ENCODE measurements at places on chromosomes 5 and 9. TPM values are rescaled to one million over a fixed set of nuclear protein-coding genes. Genes with fewer than 3 reads are reported as not detected.

DNA sequence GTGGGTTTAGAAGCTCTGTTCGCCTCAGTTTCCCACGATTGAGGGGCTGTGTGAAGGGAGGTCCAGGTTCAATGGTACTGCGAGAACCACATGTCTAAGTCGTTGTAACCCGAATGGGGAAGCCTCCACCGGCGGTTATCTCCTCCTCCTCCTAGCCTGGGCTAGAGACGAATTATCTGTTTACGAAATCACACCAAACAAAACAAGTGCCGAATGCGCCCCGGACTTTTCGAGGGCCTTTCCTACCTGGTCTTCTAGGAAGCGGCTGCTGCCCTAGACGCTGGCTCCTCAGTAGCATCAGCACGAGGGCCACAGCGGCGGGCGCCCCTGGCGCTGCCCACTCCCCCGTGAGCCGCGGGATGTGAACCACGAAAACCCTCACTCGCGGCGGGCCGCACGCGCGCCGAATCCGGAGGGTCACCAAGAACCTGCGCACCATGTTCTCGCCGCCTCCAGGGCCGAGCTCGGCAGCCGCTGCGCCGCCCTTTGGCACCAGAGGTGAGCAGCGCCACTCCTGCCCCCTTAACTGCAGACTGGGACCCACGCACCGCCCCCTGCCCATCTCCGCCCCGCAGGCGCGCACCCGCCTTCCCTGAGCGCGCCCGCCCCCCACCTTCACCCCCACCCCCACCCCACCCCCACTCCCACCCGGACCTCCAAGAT lies at the start of gene CDKN2A:
Gene CDKN2A (minus strand): TSS at position 500 of the 663 bp plus-strand sequence.
- peak within 1 kb of the TSS; percentile 91 for H3K4me3 ChIP-seq
- H3K27ac ChIP-seq, result peak within 1 kb of the TSS; percentile 85
- peaks cover 25% of the 10 kb centered on the region for H3K4me1 ChIP-seq
- H3K36me3 ChIP-seq, result no peaks in the 10 kb centered on the region

GRCh38 chr5:37428044-37428443 lies 48.9 kb downstream of the WDR70 start:
- no peaks in the 10 kb centered on the region for H3K27me3 ChIP-seq
- H3K36me3 ChIP-seq, result no peaks in the 10 kb centered on the region
- H3K27ac ChIP-seq, result no peak overlapping the region
- H3K4me1 ChIP-seq, result 0 out of 2 replicates have a peak, but pooled peaks cover 2% of the 10 kb centered on the region
- no peak overlapping the region for H3K4me3 ChIP-seq

GRCh38 chr9:94937214-94937903 lies 210.9 kb downstream of the AOPEP start:
- H3K27me3 ChIP-seq, result no peaks in the 10 kb centered on the region
- DNase-seq, result peak; percentile 90
- peak overlapping the region; percentile 70 for H3K27ac ChIP-seq
- no peak overlapping the region for H3K4me3 ChIP-seq
- H3K4me1 ChIP-seq, result peaks cover 40% of the 10 kb centered on the region
- H3K36me3 ChIP-seq, result no peaks in the 10 kb centered on the region

- H3K27ac ChIP-seq, result no peak overlapping the region
- H3K36me3 ChIP-seq, result no peaks in the 10 kb centered on the region
- no peak overlapping the region for H3K4me3 ChIP-seq
- no peak for DNase-seq
Measured at GRCh38 chr9:90307891-90308290, 334.7 kb downstream of the DIRAS2 start.

PCDH12 gene
- total RNA-seq, result 0.13 TPM

- H3K36me3 ChIP-seq, result no peaks in the 10 kb centered on the region
- DNase-seq, result no peak
- H3K4me3 ChIP-seq, result no peak overlapping the region
- no peaks in the 10 kb centered on the region for H3K27me3 ChIP-seq
- H3K27ac ChIP-seq, result no peak overlapping the region
Measured at GRCh38 chr9:90975781-90976538, 174.3 kb downstream of the SYK start.

DNA sequence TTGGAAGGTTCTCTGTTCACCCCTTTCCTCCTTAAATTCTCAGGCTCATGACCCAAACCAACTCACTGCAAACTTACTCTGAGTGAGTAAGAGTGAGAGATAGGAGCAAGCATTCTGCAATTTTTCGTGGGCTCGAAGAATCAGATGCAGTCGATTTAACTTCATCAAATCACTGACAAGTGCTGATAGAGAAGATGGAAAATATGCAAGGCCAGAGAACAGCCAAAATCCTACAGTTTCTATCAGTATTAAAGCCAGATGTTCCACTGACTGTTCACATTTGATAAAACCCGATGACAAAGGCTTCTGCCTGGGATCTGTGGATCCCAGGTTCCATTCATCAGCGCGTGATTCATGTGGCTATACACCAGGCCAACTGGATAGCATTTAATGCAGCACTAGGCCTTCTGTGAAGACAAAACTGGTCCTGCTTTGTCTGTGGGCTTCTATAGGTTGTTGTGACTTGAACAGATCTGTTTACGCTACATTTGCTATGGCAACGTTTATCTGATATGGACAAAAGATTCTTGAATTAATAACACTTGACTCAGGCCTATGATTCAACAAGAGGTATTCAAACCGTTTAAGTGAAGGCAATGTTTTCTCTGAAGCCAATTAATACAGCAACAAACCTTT lies 251.2 kb downstream of the NFIB start:
- peaks cover 10% of the 10 kb centered on the region for H3K4me1 ChIP-seq
- H3K27me3 ChIP-seq, result no peaks in the 10 kb centered on the region
- peak; percentile 73 for DNase-seq

RAD23B gene
- 124 TPM for total RNA-seq

PDLIM7 gene
- 357 TPM for total RNA-seq

QRFP gene
- not detected for total RNA-seq

DNA sequence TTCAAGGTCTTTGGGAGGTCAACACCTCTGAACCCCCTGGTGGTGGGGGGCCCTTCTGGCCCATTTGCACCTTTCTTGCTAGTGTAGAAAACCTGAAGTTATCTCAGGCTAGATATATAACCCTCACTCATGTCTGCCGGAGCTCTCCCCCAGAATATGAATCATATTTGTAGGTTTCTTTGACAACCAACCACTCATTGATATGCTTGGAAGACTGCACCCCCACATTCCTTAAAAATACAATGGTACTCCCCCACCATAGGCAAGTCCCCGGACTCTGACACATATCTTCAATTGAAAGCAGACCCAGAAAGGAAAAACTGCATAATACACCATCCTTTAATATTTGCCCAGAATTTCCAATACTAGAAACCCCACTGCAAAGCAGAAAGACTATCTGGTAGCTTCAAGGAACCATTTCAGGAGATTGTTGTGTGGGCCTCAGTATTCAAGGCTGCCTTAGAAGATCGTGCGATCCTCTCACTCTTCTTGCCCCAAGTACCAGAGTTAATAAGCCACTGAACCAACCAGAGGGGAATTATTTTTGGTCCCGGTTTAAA lies 978 bp upstream of the UBE2B start:
- DNase-seq, result peak; percentile 57
- H3K27ac ChIP-seq, result peak overlapping the region; percentile 98
- no peaks in the 10 kb centered on the region for H3K27me3 ChIP-seq
- peaks cover 28% of the 10 kb centered on the region for H3K4me1 ChIP-seq
- H3K4me3 ChIP-seq, result peak overlapping the region; percentile 96

MZB1 gene
- total RNA-seq, result not detected

SLC35D2 gene
- 12.3 TPM for total RNA-seq

SLC25A2 gene
- total RNA-seq, result not detected

SPINK13 gene
- not detected for total RNA-seq

PCDHA5 gene
- not detected for total RNA-seq

GRCh38 chr9:94787266-94787665 lies 60.8 kb downstream of the AOPEP start:
- no peak overlapping the region for H3K4me3 ChIP-seq
- H3K27me3 ChIP-seq, result no peaks in the 10 kb centered on the region
- no peaks in the 10 kb centered on the region for H3K36me3 ChIP-seq
- H3K4me1 ChIP-seq, result peaks cover 19% of the 10 kb centered on the region
- DNase-seq, result no peak

DNA sequence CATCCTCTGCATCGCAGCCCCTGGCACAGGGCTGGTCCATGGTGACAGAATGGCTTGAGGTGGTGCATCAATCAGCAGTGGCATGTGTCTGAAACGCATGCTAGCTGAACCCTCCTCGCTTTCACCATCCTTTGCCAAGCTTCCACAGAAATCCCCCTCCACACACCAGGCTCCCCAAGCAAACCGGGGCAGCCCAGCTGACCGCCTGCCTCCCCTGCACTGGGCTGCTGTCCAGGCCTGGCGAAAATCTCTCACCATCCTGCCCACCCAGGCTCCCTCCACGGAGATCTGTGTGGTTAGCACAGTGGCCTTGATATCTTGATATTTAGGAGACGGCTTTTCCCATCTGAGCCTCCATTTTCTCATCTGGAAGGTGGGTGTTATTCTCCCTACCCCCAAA lies 905 bp upstream of the HRH2 start:
- H3K4me3 ChIP-seq, result no peak overlapping the region
- no peaks in the 10 kb centered on the region for H3K4me1 ChIP-seq
- H3K27me3 ChIP-seq, result peaks cover 5% of the 10 kb centered on the region
- no peak for DNase-seq
- no peaks in the 10 kb centered on the region for H3K36me3 ChIP-seq

DNA sequence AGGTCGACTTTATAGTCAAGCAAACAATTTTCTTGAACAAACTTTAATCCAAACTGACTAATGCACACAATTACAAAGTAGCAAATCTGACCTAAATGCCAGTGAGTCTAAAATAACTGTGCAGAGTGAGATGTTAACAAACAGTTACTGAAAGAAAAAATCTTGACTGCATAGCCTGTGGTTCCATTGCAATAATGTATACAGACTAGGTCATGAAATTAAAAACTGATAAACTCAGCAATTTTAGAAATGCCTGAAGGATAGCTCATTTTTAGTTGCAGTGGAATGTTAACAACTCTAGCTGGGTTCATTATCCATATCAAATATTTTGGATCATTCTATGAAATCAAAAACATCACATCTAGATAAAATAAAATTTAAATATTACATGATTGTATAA lies 73.4 kb upstream of the CDH12 start:
- no peak overlapping the region for H3K4me3 ChIP-seq
- no peaks in the 10 kb centered on the region for H3K4me1 ChIP-seq
- no peak for DNase-seq
- no peaks in the 10 kb centered on the region for H3K27me3 ChIP-seq

RFESD gene
- 1.2 TPM for total RNA-seq

EQTN gene
- total RNA-seq, result not detected

- H3K36me3 ChIP-seq, result no peaks in the 10 kb centered on the region
- DNase-seq, result no peak
- no peaks in the 10 kb centered on the region for H3K4me1 ChIP-seq
- no peak overlapping the region for H3K27ac ChIP-seq
- H3K27me3 ChIP-seq, result no peaks in the 10 kb centered on the region
Measured at GRCh38 chr5:144950996-144951395, 780.3 kb downstream of the KCTD16 start.

GRCh38 chr9:107612136-107612535 lies 122.6 kb upstream of the KLF4 start:
- peak; percentile 42 for DNase-seq
- H3K27me3 ChIP-seq, result no peaks in the 10 kb centered on the region
- H3K27ac ChIP-seq, result no peak overlapping the region

GRCh38 chr5:110104726-110105669 lies 415.3 kb downstream of the MAN2A1 start:
- no peak for DNase-seq
- H3K27ac ChIP-seq, result no peak overlapping the region
- H3K4me1 ChIP-seq, result peaks cover 12% of the 10 kb centered on the region

DNA sequence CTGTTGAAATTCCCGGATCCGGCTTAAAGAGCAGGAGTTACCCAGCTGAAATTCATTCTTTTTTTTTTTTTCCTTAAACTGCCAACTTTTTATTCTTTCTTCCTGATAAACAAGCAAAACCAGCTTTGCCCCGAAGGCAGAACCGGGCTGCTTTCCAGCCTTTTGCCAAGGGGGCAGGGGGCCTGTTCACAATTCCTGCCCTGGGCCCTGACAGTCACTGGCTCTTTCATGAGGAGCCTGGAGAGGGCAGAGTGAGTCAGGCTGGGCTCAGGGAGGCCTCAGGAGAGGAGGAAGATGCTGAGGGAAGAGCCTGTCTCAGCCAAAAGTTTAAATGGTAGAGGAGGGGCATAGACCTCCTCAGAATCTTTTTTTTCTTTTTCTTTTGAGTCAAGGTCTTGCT lies 4.8 kb downstream of the GLIPR2 start:
- no peaks in the 10 kb centered on the region for H3K27me3 ChIP-seq
- H3K4me1 ChIP-seq, result 0 out of 2 replicates have a peak, but pooled peaks cover 6% of the 10 kb centered on the region
- DNase-seq, result peak; percentile 66
- H3K36me3 ChIP-seq, result no peaks in the 10 kb centered on the region
- no peak overlapping the region for H3K4me3 ChIP-seq
- no peak overlapping the region for H3K27ac ChIP-seq

GABRA6 gene
- not detected for total RNA-seq

PAPPA gene
- total RNA-seq, result 31.5 TPM

DNA sequence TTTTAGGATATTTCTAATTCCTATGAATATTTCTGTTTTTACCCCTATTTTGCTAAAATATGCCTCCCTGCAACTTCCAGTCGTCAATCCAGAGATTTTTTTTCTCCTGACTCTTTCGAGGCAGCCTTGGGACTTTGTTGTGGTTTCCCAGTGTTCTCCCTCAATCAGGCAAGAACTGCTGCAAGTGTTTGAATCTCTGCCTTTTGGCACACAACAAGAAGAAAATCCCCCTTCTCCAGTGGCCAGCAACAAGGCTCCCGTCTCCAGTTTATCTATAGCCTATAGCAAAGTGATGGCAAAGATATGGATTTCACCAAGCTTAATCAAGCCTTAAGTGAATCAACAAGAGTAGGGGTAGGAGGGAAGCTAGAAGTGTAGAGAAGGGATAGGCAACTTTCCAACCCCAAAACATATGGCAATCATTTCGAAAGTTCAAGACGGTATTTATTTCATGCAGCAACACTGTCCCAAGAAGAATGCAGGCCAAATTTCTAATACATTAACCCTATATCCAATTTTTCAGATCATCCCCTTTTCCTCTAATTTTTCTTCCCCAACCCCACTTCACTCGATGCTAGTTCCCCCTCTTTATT lies 37.7 kb upstream of the PAPPA start:
- H3K27ac ChIP-seq, result no peak overlapping the region
- no peaks in the 10 kb centered on the region for H3K36me3 ChIP-seq
- peak; percentile 51 for DNase-seq
- no peak overlapping the region for H3K4me3 ChIP-seq
- H3K4me1 ChIP-seq, result peaks cover 10% of the 10 kb centered on the region

GRCh38 chr5:122691931-122692330 lies 82.9 kb upstream of the SNX2 start:
- no peak overlapping the region for H3K4me3 ChIP-seq
- no peak for DNase-seq
- H3K27ac ChIP-seq, result no peak overlapping the region
- H3K36me3 ChIP-seq, result no peaks in the 10 kb centered on the region
- H3K27me3 ChIP-seq, result no peaks in the 10 kb centered on the region

GRCh38 chr5:84384604-84385575 lies at the start of gene EDIL3:
EDIL3 (minus strand) TSS chr5:84384880; CDS start chr5:84384374, 506 bp downstream.
- H3K27ac ChIP-seq, result no peak within 1 kb of the TSS
- H3K4me1 ChIP-seq, result no peaks in the 10 kb centered on the region
- no peaks in the 10 kb centered on the region for H3K36me3 ChIP-seq
- H3K27me3 ChIP-seq, result peaks cover 54% of the 10 kb centered on the region
- peak; percentile 56 for DNase-seq

PCDHGA10 gene
- total RNA-seq, result 11.1 TPM

GRCh38 chr5:124257048-124257447 lies 489.4 kb downstream of the ZNF608 start:
- no peaks in the 10 kb centered on the region for H3K36me3 ChIP-seq
- H3K27me3 ChIP-seq, result peaks cover 44% of the 10 kb centered on the region
- no peak overlapping the region for H3K27ac ChIP-seq
- no peaks in the 10 kb centered on the region for H3K4me1 ChIP-seq
- no peak for DNase-seq
- no peak overlapping the region for H3K4me3 ChIP-seq

All from GM23248 (cell line).